ENCODE measurements at places on chromosomes 2 and 18.
A peak's percentile ranks its signal among the peaks of the same experiment; 100 is the strongest.

GRCh38 chr2:147425437-147426029 is 419.3 kb upstream of the ACVR2A start:
- DNase-seq, result no peak

DNA sequence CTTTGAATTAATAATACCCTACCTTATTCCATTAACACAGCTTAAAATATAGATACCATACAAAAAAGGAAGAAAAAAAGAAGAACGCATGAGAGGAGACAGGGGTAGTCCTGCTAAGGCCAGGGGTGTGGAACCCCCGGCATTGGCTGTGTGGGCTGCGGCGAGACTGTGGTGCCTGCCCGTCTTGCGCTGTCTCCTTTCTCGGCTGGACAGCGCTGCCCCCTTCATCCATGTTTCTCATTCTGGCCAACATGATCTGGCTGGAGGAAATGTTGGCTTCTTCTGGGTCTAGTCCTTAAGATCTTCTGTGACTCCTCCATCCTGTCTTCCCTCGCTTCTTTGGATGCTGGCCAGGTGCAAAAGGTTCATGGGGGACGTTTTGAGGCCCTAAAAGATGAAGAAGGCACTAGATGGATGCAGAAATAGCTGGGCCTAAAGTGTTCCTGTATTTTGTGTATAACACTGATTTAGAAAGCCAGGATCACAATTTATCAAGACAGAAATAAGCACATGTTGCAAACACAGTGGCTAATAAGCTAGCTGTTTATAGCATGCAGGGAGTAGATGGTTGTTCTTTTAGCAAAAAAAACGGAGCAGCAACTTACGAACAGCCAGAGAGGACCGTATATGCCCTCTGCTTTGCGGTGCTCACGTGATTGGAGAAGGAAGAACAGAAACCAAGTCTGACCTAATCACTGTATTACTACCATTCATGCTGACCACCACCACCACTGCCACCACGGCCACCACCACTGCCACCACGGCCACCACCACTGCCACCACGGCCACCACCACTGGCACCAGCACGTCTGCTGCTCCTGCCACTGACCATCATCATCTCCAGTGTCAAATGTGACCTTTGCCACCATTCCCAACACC is 71.7 kb upstream of the ASB18 start:
- no peak for DNase-seq

DNA sequence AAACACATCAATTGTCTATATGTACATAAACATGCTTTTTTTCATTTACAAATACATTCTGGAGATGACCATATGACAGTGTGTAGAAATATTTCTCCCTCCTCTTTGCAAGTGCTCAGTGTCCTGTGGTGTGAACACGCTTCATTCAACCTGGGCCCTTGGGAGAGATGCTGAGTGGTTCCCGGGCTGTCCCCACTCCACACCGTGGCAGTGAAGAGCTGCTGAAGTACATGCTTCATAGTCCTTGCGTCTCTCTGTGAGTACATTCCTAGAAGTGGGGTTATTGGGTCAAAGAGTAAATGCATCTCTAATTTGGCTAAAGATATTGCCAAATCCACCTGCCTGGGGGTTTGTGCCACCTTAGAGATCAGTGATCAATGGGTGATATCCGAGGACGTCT is 6.5 kb upstream of the GPR35 start:
- no peak for DNase-seq

DNA sequence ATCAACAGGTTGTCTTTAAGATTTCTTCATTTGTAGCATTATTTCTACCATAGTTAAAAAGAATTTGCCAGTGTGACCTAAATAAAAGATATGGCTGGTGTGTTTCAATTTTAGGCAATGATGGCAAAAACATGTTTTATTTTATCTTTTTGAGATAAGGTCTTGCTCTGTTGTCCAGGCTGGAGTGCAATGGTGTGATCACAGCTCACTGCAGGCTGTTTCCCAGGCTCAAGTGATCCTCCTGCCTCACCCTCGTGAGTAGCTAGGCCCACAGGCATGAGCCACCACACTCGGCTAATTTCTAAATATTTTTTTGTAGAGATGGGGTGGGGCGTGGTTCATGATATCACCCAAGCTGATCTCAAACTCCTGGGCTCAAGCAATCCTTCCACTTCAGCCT is 47.0 kb upstream of the COBLL1 start:
- DNase-seq, result no peak

GRCh38 chr18:12911025-12911928 is 27.2 kb upstream of the PTPN2 start:
- peak; percentile 77 for DNase-seq

DNA sequence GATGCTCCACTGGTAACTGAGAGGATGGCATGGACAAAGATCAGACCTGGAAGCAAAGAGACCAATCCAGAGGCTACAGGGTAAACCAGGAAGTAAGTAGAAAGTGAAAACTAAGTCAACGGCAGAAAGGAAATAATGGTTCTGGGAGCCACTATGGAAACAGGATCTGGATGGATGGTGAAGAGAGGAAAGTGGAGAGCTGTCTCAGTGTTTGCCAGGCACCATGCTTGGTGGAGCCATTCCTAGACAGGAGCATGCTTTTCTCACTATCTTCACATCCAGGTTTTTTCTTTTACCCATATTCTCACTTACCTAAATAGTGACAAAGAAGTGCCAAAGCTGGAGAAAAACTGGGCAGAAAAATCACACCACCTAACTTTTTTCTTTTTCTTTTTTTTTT is 22.2 kb downstream of the ZNF521 start:
- DNase-seq, result no peak

GRCh38 chr2:114642166-114642770 is 199.8 kb downstream of the DPP10 start:
- DNase-seq, result no peak

DNA sequence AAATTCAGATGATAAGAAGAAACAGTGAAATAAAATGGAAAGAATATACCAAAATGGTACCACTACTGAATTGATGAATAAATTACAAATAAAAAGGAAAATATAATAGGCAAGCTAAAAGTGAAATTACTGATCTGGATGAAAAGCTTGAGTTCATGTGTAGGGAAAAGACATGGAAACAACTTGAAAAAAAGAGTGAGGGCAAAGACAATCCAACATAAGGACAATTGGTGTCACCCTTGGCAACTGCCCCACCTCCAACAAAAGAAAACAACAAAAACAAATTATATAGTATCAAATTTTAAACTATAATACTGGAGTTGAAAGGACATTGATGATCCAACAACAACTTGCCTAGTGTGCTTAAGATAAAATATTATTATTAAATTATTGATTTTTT is 37.6 kb downstream of the PPP1R1C start:
- no peak for DNase-seq

DNA sequence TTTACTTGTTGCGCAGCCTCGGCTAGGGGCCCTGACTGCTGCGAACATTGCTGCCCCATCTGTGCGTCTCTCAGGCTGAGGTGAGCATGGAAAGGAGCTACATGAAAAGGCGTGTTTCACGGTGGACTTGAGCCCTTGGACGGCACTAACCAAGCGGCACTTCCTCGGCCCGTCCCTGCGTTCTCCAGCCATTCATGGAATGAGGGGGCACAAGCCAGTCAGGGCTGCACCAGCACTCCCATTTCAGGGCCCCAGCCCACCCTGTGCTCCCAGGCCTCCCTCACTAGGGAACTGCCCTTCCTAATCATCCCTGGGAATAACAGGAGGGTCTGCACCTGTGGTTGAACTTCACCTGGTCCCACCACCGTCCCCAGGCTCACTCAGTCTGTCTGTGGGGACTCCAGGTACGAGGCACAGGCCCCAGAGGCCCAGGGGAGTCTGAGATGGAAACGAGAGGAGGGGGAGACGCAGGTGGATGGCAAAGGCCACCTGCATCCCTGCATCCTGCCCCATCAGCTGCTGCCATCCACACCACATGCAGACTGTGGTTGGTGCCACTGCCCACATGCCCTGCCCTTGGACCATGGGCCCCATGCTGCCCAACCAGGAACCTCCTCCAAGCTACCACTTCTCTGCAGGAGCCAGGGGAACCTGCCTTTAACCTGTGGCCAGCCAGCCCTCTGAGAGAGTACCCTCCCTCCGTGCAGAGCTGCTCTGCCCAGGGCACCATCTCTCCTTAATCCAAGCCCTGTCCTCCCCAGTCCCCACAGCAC is 99.7 kb downstream of the EIPR1 start:
- DNase-seq, result no peak

- no peak for DNase-seq
Observed at GRCh38 chr2:216389570-216389969, 17.3 kb upstream of the MARCHF4 start.

GRCh38 chr2:10009811-10010781 is 33.3 kb upstream of the KLF11 start:
- DNase-seq, result no peak

GRCh38 chr2:229880892-229881586 is 40.8 kb downstream of the TRIP12 start:
- no peak for DNase-seq

DNA sequence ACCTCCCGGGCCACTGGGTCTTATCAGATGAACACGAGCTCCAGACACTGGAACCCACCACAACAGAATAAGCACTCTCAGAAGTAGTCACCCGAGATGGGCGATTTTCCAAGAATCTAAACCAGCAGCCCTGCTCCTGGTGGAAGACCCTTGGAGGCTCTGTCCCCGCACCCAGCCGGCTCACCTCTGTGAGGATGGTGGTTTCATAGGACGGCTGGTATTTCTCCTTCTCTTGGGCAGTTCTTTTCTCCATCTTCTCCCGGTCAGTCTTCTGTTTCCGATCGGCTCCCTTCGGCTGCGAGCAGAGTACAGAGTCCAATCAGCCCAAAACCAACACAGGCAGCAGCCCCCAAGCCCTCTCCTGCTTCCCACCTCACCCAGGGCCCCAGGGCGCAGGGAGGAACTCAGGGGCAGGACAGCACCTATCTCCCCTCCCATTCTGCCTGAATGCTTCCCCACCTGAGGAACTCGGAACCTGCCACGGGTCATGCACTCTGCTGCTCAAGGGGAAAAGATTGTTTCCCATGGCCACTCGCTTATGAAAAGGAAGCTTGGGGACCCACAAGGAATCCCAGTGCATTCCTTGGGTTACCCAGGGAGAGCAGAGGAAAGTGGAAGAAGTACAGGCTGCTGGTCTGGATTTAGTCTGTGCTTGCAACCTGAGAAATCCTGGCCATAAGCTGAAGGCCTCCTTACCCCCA is 42.7 kb downstream of the TFCP2L1 start:
- DNase-seq, result no peak

DNA sequence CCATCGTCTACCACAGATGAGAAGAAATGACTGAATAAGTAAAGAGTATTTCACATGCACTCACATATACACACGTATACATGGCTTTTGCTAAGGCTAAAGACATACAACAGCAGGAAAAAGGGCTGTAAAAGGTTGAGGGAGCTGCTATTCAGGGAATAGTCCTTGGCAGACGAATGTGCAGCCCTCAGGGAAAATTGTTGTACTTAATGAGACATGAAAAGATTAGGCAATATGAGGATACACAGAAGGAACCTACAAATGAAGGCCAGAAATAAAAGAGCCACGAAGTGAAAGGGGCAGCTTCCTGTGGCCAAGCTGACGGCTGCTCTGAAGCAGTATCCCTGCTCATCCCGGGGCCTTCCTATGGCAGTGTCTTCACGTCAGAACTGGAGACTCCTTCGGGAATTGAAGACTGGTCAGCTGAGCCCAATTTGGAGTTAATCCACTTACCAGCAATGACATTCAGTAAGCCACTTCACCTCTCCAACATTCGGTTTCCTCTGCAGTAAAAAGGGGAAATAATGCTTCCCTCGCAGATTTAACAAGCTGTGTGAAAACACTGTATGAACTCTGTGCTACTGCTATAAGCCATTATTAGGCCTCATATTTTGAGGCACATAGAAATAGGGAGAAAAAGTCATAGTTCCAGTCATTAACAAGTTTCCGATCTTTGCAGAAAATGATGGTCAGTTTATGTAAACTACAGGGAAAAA is 221.8 kb downstream of the STK39 start:
- DNase-seq, result no peak

DNA sequence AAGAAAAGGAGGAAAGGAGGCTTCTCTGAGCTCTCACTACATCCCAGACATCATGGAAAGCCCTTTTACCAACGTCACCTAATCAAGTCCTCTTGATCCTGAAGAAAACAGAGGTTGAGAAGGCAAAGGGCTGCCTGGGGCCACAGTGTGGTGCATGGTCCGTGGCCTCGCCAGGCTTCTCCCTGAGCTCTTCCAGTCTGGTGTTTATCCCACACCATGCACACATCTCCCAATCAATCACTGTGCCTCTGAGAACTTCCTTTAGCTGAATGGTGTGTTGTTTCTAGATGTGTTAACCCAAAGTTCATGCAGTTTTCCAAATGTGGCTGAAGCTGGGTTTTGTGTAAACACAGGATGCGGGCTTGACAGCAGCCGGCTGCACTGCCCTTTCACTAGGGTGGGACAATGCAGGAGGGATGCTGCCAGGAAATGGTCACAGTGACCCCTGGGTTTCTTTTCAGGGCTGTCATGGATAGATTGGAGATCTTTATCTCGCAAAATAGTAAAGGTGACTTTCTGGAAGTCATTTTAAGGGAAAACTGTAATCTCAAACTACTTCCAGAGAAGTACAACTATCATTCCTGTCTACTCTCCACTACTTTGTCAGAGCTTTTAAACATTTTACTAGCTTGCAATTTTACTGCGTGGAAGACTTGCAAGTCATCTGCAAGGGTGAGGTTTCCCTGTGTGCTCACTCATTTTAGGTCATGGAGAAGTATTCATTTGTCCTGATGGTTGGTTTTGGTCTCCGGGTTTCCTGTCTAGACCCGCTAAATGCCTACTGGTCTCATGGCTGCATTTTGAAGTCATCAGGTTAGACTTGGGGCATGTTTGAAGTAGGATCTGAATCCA is 54.6 kb downstream of the IL1R2 start:
- DNase-seq, result no peak

DNA sequence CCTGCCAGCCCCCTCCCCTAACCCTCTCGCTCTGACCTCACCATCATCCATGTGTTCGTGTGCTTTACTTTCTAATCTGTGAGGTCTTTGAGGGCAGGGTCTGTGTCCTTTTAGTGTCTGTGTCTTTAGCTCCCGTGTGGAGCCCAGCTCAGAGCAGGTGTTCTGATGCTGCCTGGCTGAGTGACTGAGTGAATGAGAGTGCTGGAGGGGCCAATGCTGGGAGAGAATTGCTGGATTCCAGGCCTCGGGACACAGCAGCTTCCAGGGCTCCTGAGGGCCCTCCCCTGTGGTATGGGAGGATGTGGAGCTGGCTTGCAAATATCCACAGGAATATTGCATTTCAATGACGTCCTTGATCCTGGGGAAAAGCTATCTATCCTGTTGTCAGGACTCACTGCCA is 160.6 kb downstream of the ANKRD30B start:
- DNase-seq, result no peak

GRCh38 chr2:103959174-103960128 is 894.5 kb upstream of the POU3F3 start:
- no peak for DNase-seq
